HFFc6 (cell line): ENCODE measurements at places on chromosomes 6 and 20. TPM values are rescaled to one million over a fixed set of nuclear protein-coding genes. Genes with fewer than 3 reads are reported as not detected.

DNA sequence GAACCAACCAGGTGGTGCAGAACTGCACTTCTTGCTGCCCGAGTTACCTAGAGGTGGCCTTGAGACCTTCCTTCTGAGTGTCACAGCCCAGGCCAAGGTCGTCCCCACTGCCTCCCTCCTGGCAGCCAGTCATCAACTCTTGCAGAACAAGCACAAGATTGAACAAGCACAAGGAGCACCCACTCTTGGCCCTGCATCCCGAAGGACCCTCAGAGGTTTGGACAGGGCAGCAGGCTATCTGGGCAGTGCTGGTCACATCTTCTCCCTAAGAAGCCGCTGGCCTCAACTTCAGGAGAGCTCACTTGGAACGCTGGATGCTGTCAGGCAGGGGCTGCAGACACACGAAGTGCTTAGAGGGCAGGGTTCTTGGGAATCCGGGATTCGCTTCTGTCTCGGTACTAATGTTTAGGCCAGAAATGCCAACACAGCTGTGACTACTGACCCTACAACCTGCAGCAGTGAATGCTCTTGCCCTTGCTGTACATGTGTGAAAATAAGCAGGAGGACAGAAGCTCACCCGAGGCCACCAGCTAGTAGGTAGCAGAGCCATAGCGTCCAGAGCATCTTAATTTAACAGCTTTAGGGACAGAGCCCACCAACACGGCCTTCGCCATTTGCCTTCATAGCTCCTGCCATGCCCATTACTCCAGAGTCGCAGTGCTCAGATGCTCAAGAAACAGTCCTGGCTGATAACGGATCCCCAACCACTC lies 4.0 kb upstream of the ACSS1 start:
- no peak for DNase-seq

DNA sequence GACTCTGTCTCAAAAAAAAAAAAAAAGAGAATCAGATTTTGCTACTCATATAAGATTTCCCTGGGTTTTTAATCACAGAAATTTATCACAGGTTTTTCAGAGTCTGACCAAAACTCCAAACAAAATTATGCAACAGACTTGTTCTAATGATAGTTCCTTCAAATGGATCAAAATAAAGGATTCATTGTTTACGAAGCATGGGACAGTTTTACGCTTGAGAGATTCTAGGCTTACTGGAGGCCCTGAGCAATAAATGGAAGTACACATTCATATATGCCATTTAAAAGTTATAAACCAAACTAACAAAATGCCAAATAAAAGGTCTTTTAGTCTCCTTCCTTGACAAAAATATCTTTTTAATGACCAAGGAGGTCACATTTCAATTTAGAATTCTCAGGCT lies 245.1 kb upstream of the KCNQ5 start:
- DNase-seq = no peak

GRCh38 chr6:158024566-158025297 lies 43.1 kb downstream of the SYNJ2 start:
- DNase-seq = no peak

GRCh38 chr6:107129370-107129925 lies 14.1 kb upstream of the BEND3 start:
- no peak for DNase-seq

DNA sequence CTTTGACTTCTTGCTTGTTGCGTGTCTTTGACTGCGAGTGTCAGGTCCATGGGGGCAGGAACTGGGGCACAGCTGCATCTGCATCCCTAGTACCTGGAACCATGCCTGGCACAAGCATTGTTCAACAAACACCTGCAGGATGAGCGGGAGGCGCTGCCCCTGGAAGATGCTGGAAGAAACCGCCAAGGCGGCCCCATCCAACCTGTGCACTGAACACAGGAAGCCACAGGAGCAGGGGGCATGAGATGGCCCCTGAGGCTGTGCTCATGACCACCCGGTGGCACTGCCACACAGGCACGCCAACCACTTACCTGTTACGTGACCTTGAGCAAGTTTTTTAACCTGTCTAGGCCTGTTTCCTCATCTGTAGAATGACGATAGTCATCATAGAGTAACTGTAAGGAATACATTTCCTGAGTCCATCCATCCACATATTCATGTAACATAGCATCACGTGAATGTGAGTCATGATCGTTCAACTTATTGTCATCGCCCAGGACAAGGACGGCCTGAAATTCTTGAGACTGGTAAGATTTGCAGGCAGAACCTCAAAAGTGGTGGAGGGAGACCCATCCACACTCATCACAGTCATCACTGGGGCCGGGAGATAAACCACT lies 374.2 kb downstream of the PREX1 start:
- DNase-seq = no peak

- DNase-seq = no peak
Measured at GRCh38 chr6:51968265-51968664, 119.1 kb downstream of the PKHD1 start.

The CDH4 gene
- 5.0 to 11.3 TPM (median 5.7 TPM) in 3 replicates for total RNA-seq
